Ovary (tissue), 10 donors: ENCODE measurements at places on chromosomes 16 and 17.

DNA sequence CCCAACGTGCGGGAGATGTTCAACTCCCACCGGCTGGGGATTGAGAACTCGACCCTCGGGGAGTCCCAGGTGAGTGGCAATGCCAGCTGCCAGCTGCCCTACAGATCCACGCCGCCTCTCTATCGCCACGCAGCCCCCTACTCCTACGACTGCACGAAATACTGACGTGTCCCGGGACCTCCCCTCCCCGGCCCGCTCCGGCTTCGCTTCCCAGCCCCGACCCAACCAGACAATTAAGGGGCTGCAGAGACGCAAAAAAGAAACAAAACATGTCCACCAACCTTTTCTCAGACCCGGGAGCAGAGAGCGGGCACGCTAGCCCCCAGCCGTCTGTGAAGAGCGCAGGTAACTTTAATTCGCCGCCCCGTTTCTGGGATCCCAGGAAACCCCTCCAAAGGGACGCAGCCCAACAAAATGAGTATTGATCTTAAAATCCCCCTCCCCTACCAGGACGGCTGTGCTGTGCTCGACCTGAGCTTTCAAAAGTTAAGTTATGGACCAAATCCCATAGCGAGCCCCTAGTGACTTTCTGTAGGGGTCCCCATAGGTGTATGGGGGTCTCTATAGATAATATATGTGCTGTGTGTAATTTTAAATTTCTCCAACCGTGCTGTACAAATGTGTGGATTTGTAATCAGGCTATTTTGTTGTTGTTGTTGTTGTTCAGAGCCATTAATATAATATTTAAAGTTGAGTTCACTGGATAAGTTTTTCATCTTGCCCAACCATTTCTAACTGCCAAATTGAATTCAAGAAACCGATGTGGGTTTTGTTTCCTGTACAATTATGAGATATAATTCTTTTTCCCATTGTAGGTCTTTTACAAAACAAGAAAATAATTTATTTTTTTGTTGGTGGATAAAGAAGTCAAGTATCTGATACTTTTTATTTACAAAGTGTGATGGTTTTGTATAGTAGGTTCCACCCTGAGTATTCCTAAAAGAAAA lies 2.3 kb downstream of the FOXC2 start:
- DNase-seq, result no peak

GRCh38 chr16:82874672-82875071 lies 247.9 kb downstream of the CDH13 start:
- DNase-seq, result no peak

- DNase-seq, result no peak
Observed at GRCh38 chr16:79267781-79268180, 332.8 kb downstream of the MAF start.

GRCh38 chr17:82882715-82883418 lies 43.0 kb upstream of the ZNF750 start:
- DNase-seq, result no peak

- DNase-seq, result no peak
Observed at GRCh38 chr17:77890771-77891170, 67.7 kb upstream of the TNRC6C start.

- DNase-seq, result no peak
Observed at GRCh38 chr16:55035029-55035428, 104.4 kb downstream of the IRX5 start.

GRCh38 chr16:66984892-66985311 lies 3.5 kb upstream of the CES4A start:
- no peak for DNase-seq
